Naive thymus-derived CD8-positive, alpha-beta T cell (primary cell): ENCODE measurements at places on chromosomes 2 and 18.
A peak's percentile ranks its signal among the peaks of the same experiment; 100 is the strongest.

DNA sequence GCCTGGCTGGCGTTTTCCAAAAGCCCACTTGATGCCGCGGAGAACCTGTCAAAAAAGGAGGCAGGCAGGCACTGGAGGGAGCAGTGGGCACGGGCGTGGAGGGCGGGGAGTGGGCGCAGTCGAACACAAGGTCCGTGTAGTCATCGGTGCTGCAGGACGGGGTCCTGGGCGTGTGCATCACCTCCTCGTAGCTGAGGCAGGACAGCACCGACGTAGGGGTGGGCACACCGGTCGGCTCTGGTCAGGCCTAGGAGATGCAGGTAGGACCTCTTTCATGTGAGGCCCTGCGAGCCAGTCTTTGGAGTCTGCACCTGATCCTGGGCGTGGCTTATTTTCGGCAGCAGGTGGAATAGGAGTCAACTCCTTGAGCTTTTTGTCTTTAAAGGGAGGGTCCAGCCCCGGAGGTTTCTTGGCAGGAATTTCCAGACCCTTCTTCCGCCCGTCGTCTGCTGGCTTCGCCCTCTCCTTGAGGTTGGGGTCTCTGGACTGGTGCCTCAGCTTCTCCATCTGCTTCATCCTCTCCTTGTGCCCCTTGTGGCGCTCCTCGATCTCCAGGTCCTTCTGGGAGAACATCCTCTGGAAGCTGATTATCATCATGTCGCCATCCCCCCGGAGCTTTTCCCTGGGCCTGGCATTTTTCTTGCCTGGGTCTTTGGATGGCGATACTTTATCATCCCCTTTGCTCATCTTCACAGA, 892.5 kb upstream of the LRRTM1 start:
- DNase-seq: no peak

GRCh38 chr2:20141056-20141762, 83.7 kb downstream of the SDC1 start:
- DNase-seq: no peak

DNA sequence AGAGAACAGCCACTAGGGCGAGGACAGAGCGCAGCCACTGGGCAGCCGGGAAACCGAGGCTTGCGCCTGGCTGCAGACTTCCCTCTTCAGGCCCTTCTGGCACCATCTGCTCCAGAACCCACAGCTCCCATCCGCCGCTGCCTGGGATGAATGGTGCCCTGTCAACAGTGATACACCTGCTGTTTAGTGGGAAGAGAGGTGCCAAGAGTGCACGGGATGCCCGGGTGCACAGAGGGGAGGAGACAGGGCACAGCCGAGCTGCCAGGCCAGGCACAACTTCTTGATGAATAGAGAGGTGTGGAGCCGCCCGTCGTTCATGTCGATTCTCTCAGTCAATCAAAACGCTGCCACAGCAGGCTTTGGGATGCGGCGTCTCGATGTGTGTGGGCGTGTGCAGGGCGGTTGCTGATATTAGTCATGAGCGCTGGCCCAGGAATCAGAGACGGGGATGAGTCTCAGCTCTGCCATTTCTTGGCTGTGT, 39.5 kb downstream of the RRM2 start:
- DNase-seq: no peak

DNA sequence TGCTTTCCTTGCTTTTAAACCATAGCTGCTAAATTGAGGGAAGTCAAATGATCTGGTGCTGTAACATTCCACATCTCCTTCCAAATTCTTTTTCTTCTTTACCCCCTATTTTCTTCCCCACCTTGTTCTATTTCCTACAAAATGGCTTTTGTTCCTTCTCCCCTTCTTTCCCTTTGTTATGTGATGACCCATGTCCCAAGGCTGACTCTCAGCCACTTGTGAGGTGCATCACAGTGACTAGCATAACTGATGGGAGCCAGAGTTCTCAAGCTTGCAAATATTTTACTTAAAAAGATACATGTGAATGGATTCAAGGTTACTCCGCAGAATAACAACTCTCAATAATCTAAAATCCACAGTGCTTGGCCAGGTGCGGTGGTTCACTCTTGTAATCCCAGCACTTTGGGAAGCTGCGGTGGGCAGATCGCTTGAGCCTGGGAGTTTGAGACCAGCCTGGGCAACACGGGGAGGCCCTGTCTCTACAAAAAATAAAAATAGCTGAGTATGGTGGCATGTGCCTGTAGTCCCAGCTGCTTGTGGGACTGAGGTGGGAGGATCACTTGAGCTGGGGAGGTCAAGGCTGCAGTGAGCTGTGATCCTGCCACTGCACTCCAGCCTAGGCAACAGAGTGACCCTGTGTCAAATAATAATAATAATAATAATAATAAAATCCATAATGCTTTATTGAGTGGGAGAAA, 100.1 kb upstream of the CERS6 start:
- no peak for DNase-seq

GRCh38 chr2:96204836-96205624, 3.6 kb downstream of the STARD7 start:
- no peak for DNase-seq

DNA sequence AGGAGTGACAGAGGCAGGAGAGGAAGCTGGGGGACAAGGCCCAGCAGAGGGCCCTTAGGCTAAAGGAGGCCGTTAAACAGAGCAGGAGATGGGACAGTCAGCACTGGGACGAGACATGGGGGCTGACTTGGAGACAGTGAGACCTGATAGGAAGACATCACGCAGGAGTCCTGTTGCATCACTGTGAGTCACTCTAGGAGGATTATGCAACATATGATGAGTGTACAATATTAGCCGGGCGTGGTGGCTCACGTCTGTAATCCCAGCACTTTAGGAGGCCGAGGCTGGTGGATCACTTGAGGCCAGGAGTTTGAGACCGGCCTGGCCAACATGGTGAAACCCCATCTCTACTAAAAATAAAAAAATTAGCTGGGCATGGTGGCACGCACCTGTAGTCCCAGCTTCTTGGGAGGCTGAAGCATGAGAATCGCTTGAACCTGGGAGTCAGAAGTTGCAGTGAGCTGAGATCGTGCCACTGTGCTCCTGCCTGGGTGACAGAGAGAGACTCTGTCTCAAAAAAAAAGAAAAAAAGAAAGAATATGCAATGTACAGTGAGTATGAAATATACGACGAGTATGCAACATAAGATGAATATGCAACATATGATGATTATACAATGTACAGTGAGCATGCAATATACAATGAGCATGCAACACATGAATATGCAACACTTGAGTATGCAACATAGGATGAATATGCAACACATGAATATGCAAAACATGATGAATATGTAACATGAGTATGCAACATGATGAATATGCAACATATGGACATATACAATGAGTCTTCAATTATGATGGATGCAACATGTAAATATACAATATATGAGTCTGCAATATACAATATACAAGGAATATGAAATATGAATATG, 83.3 kb upstream of the ID2 start:
- no peak for DNase-seq

DNA sequence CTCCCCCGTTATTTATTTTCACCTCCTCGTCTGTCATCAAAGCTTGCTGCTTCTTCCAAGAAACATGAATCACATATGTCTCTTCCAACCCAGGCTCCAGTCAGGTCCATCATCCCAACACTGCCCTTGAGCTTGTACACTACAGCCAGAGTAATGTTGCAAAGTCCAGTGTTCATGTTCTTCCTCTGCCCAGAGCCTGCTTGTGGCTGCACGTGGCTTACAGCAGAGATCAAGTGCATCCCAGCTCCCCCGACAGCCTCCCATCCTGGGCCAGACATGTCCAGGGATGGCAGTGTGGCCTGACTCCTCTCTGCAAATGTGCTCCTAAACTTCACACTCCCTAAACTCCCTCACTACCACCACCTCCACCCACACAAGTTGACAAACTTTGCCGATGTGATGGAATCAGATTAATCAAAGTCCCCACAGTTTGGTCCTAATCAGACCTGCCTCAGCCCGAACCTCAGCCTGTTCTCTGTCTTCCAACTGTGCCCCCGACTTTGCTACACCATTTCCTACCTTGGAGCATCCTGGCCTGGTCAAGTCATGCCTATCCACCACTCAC, 54.2 kb upstream of the MAPRE3 start:
- DNase-seq: no peak

GRCh38 chr2:56021579-56021978, 98.0 kb upstream of the EFEMP1 start:
- DNase-seq: no peak

DNA sequence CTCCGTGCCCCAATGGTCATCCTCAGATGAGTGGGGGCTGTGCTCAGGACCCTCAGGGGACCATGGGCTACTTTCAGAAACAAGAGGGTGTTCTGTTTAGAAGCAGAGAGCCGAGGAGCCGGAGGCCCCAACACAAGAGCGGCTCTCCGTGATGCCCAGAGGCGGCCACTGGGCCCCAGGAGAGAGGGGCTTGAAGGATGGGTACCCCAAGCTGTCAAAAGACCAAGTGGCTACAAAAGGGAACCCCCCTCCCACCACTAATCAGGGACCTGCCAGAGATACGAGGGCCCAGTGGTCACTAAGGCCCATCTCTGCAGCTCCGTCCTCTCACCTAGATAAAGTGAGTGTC, 93.6 kb downstream of the HDAC4 start:
- no peak for DNase-seq

DNA sequence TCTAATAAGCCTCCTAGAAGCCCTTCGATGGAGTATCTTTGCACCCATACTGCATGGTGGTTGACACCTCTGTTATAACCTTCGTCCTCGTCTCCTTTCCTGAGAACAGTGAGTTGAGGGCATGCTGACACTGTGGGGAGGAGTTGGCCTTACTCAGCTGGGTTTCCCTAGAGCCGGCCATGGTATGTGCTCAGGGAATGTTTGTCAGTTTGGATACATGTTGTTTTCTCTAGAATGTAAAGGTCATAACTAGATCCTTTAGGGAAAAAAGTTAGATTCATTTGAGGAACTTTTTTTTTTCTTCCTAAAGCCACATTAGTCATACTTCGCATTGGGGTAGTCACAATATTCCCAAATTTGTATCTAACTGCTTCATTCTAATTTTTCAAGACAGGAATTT, 106.0 kb upstream of the FOSL2 start:
- no peak for DNase-seq

DNA sequence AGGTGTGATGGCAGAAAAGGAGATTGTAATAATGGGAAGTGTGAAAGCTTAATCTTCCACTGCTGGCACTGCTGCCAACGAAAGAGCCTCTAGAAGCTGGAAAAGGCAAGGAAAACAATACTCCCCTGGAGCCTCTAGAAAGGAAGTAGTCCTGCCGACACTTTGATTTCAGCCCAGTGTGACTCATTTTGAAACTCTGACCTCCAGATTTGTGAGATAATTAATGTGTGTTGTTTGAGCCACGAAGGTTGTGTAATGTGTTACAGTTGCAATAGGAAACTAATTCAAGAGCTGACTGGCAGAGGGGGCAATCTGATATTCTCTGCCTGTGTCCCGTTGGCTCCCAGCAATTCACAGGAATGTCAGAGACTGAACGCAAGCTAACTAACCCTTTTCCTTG, 219.2 kb upstream of the UBE2E3 start:
- DNase-seq: no peak

DNA sequence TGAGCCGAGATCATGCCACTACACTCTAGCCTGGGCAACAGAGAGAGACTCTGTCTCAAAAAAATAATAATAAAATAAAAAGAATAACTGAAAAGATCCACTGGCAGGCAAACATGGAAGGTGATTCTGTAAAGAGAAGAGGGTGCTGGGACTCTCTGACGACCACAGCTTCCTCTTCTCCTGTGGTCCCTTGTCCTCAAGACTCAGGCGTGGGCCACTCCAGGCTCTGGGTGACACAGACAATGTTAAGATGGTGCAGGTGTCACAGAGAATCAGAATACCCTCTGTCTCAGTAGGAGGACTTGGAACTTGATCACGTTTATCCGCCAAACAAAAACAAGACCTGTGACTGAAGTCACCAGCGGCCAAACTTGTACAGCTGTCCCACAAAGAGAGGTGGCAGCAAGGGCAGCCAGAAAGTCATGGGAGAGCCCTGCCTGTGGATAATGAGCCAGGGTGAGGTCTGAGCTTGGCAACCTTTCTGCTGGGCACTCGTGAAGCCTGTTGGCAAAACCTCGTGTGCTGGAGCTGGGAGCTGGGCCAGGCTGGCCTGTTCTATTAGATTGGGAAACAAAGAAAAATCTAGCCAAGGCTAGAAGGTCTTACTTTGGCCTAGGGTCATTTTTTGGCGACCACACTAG, 76.4 kb upstream of the ITGA6 start:
- no peak for DNase-seq

GRCh38 chr2:174546519-174547506, 50.8 kb downstream of the WIPF1 start:
- peak; percentile 44 for DNase-seq

DNA sequence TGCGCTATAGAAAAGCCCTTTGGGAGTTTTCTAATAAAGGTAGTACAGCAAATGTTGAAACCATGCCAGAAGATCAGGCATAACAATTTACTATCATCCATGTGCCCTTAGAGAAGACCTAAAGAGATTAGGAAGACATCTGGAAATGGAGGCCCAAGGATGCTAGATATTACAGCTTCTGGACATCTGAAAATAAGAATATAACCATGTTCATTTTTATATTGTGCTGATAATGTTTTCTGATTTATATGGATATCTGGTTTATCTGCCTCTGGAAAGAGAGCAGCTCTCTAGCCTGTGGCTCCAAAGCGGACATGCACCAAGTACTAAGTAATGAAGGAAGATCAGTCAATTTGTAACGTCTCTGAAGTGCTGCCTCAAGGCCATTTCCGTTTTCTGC, 478.0 kb upstream of the DDX18 start:
- DNase-seq: no peak

- no peak for DNase-seq
These were observed 151.8 kb upstream of the UNC80 start for GRCh38 chr2:209619782-209620181.

GRCh38 chr2:10655499-10656225, 34.1 kb downstream of the NOL10 start:
- DNase-seq: no peak

DNA sequence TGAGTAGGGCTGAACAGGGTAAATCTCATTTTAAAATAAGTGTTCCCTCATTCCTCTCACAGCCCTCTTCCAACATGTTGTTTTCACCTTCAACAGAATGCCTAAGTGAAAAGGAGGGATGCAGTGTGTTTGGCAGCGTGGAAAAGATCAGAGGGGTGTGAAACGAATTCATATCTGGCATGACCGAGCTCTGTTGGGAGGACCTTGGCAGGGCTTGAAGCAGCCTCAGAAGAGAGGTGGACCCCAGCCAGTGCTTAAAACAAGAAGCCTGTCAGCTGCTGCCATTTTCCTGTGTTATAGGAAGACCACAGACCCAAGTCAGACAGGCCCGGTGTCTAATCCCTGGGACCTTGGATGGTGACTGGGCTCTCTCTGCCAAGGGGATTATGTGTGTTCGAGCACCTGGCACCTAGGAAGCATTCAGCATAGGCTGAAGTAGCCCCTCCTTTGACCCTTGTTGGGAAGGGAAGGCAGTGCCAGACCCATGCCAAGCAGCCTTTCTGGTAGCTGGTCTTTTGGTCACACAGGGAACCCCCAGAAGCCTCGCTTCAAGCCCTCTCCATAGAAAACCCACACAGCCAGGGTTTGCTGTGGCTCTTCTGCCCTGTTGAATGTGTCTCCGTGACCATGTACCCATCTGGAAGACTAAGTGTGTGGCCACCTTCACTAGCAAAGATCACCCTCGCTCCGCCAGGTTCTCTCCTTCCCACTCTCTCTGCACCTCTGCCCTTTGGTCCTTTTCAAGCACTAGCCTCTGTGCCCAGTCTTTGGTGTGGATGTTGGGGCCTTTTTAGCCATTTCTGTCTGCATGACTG, 87.5 kb upstream of the ST3GAL5 start:
- no peak for DNase-seq
